ENCODE measurements at places on chromosomes 2 and 18.

GRCh38 chr2:18456026-18456425 is 104.4 kb downstream of the RDH14 start:
- no peak for DNase-seq

- DNase-seq = no peak
Observed at GRCh38 chr2:158599609-158600008, 142.9 kb downstream of the PKP4 start.

- peak; percentile 32 for DNase-seq
Observed at GRCh38 chr2:64179582-64180321, 35.5 kb upstream of the PELI1 start.

- DNase-seq = peak; percentile 99
Observed at GRCh38 chr2:236642584-236643291, 73.1 kb downstream of the ACKR3 start.

- DNase-seq = no peak
Observed at GRCh38 chr2:75033516-75033915, 75.1 kb downstream of the POLE4 start.

DNA sequence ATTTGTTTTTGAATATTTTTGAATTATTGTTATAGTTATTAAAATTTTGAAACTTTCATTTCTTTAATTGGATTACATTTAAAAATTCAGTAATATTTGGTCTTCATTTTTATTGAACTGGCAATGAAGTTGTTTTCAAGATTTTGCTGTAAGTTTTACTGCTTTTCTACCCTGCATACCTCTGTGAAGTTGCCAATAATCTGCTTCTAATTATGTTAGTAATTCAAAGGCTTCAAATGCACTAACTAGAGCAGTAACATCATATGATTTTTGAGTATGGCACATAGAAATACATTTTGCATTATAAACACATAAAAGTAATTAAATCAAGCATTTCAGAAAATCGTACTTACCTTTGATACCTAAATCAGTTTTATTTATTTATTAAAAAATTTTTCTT is 40.3 kb upstream of the FAM171B start:
- no peak for DNase-seq

DNA sequence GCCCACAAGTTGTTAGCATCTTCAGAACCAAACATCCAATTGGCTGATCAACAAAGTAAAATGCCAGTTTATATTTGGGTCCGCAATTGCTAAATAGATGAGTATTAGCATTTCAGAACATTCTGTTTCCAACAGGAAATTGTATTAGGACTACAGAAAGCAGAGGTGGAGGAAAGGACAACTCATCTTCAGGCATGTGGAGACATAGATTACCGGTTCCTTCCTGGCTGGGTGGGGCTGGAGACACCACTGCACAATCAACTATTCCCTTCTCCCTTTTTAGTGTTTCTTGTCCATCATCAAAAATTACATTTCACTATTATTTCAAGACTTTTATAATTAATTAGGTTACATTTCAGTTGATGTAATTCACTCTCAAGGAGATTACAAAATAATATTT is 83.8 kb downstream of the ADAM23 start:
- DNase-seq = no peak

- DNase-seq = no peak
Observed at GRCh38 chr2:112906276-112906675, 4.7 kb upstream of the IL37 start.

DNA sequence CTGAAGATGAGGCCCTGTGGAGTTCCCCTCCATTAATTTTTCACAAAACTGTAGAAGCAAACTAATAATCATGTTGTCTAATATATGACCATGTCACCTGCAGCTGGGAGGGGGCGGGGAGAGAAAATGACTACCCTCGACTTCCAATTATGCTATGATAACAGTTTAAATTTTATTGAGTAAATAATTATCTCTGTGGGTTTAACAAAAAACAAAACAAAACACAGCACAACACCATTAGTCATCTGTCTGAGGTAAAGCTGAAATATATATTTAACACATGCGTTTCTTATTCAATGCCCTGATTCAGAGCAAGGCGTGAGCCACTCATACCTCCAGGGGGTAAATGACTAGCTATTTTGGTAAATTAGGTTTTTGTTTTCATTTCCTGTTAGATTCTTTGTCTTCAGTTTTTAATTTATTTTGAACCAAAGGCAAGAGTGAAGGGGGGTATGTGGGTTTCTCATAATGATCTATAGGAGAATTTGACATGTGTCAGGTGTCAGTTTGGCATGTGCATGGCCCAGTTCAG is 77.4 kb upstream of the ZCCHC2 start:
- no peak for DNase-seq

DNA sequence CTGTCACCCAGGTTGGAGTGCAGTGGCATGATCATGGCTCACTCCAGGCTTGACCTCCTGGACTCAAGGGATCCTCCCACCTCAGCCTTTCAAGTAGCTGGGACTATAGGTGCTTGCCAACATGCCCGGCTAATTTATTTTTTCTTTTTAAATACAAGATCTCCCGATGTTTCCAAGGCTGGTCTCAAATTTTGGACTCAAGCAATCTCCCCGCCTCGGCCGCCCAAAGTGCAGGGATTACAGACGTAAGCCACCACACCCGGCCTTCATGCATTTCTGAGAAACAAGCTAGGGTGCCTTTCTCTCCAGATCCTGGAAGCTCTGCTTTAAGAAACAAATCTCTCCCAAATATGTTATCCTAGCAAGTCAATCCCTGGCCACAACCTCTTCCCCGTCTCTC is 234.1 kb downstream of the FBXO15 start:
- no peak for DNase-seq

DNA sequence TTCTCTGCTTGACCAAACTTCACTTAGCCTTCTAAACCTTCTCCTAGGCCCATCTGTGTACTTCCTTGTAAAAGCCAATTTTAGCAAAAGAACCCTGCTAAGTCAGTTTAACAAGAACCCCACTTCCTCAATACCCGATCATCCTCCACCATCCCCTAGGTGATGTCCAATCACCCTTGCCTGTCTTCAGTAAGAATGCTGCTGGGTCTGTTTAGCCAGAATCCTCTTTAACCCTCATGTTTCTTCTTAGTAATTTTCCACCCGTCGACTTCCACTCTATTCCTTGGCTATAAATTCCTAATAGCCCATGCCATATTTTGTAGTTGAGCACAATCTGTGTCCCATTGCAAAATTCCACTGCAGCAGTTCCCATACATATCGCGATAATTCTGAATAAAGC is 780.0 kb upstream of the RAB6C start:
- DNase-seq = no peak

DNA sequence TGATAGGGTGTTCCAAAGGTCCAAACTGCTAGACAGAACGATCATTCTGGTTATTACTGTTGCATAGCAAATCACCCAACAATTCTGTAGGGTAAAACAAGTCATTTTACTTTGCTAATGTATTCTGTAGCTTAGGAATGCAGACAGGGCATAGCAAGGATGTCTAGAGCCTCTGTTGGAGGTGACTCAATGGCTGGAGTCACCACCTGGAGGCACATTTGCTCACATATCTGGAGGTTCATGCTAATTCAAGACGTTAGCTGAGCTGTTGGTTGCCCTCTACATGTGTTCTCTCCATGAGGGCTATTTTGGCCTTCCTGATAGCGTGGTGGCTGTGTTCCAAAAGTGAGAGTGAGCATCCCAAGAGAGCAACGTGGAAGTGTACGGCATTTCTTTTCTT is 22.5 kb upstream of the ST8SIA3 start:
- no peak for DNase-seq

GRCh38 chr18:61738042-61738441 is 154.8 kb downstream of the RNF152 start:
- no peak for DNase-seq

DNA sequence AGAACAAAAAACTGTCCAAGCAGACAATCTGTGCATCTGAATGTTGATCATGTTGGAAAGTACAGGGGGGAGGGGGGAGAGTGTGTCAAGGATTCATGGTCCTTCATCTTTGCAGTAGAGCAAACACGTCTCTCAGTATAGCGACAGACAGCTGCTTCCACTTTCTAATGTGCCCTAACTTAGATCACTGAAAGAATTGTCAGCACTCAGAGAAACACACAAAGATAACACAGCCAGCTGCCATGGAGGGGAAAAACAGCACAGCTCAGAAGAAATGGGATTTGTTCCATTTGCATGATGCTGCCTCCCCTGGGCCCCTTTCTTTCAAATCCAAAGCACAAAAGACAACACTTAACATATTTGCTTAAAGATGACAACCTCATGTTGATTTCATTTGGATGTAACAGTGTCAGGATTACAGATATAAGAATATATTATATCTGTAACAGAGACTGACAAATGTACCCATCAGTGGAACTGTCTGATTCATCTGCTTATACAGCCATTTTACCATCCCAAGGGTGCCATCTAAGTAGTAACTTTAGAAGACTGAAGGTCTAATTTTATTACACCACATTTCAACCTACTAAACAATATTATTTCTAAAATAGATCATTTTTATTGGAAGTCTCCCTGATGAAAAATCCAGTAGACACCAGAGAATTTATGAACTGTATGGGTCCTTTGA is 17.7 kb downstream of the FIGN start:
- peak; percentile 3 for DNase-seq

- no peak for DNase-seq
Observed at GRCh38 chr2:183375821-183376220, 251.6 kb downstream of the NUP35 start.

DNA sequence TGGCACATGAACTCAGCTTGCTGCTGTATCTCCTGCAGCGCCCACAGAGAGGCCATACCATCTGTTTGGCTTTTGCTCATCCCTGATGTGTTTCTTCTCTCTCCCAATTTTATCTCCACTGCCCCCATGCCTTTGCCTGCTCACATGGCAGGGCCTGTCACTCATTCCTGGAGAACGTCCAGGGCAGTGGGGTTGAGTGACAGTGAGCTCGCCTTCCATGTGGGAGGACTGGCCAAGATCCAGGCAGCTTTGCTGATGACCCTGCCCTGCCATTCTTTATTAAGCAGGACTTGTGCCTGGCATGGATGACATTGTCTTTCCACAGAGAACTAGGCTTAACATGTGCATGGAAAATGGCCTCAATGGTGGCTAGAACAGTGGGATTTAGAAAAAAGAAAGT is 230.5 kb upstream of the THSD7B start:
- DNase-seq = no peak

DNA sequence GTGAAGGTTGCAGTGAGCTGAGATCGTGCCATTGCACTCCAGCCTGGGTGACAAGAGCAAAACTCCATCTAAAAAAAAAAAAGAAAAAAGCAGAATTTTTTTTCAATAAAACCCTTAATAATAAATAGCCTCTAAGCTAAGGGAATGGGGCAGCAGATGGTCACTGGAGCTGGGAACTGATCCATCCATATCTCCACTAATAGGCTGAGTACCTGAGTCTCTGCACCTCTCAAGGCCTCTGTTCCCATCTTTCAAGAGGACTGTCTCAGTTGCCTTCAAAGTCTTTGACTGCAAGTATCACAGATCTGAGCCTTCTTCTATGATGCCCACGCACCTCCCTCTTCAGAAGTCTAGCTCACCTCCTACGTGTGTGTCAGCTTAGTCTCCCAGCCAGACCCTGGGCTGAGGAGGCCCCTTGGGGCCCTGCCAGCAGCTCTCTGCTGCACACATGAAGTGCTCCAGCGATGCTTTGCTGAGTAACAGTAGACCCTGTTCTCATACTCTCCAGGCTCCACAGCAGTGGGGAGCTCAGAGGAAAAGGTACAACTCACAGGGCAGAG is 32.9 kb downstream of the ST8SIA5 start:
- no peak for DNase-seq

GRCh38 chr2:37566517-37566981 is 104.9 kb downstream of the CDC42EP3 start:
- DNase-seq = peak; percentile 90

DNA sequence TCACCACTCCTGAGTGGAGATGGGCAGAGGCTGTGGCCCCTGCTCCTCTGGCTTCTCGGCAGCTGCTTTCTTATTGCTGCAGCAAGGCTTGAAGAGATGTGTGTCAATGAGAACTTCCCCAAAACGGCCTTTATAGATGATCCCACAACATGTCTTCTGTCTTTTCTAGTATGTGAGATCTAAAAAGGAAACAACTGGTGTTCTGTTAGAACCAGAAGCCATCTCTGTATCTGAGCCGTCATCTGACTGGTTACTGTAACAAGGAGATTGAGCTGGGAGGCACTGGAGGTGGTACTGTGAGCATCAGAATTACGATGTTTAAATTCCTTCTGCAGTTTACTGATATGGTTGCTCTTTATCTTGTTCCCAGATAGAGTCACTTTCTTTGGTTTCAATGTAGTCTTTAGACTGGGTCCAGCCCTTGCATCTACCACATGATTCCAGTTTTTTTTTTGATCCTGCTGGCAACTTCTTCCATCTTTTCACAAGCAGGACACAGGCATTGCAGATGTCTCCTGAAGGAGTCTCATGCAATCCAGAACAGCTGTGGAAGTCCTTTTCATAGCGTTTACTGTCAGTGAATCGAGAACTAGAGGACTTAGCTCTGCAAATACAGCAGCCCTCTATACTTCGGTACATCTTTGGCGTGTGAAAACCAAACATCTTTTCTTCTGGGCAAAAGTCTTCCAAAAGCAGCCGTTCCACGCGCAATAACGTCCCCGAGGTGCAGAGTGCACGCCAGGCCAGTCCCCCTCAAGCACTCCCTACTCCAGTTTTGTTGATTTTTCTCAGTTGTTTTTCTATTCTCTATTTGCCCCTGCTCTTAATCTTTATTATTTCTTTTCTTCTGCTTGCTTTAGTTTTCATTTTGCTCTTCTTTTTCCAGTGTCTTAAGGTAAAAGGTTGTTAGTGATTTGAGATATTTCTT is 29.7 kb downstream of the TAF4B start:
- no peak for DNase-seq

GRCh38 chr2:36451512-36451911 is 95.9 kb downstream of the CRIM1 start:
- peak; percentile 54 for DNase-seq

DNA sequence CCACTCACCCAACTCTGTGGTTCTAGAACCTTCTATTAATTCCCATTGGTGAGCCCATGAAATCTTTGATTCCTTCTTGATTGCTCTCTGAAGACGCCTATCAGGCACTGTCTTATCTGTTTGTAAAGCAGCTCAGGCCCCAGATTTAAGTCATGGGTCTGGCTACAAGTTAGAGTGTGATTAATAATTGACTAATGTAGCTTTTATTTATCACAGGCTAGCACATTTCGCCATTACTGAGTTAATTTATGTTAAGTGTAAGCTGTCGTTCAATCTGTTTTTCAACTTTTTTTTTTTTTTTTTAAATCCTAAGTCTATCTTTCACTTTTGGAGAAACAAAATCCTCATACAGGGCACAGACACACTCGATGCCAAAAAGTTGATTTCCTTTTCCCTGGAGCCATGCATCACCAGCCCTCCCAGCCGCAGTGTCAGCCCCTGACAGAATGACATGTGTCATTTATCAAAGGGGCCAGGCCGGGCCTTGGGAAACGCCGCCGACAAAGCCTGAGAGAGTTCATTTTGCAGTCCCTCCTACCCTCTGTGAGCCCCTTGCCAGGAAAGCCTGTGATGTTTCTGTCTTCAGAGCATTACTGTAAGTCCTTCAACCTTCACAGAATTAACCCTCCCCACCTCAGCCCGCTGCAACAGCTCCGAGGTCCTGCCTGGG is 15.8 kb downstream of the TSHZ1 start:
- no peak for DNase-seq

- DNase-seq = no peak
Observed at GRCh38 chr2:146415291-146415690, 1429.5 kb upstream of the ACVR2A start.

All from fibroblast of skin of back (primary cell).